ENCODE measurements at places on chromosomes 11 and 22. TPM values are rescaled to one million over a fixed set of nuclear protein-coding genes. Genes with fewer than 3 reads are reported as not detected.

DNA sequence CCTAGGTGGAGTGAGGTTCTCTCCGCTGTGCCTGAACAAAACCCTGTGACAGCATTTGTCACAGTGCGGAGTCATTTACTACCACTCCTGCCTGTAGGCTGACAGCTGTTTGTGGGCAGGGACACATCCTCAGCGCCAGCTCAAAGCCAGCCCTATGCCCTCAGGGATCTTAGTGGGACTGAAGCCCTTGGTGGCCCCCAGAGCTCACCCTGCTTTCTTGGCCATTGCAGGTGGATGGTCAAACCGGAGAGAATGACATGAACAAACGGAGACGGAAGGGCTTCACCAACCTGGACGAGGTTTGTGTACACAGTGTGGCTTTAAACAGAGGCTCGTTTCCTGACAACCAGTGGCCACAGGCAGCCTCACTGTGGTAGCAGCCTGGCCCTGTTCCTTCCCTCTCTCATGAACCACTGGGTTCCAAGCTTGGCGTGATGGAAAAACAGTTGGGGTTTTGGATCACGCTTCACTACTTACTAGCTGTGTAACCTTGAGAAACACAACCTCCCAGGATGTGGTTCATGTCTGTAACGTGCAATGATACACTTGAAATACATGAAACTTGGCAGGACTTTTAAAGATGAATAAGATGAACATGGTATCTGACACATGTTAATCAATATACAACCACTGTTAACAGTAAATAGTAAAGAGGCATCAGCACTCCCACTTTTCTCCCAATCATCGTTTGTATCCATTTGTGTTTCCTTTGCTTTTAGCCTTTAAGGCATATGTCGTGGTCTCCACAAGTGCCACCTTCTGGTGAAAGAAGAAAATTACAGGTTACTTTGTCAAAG, 125.8 kb downstream of the MICAL2 start:
- peaks cover 42% of the 10 kb centered on the region for H3K36me3 ChIP-seq
- peak overlapping the region; percentile 95 for H3K27ac ChIP-seq
- H3K4me3 ChIP-seq = peak overlapping the region; percentile 56

GRCh38 chr22:36554098-36554497, 25.1 kb upstream of the EIF3D start:
- H3K27me3 ChIP-seq = peaks cover 22% of the 10 kb centered on the region
- H3K27ac ChIP-seq = no peak overlapping the region
- no peaks in the 10 kb centered on the region for H3K36me3 ChIP-seq
- no peak for DNase-seq
- H3K4me3 ChIP-seq = no peak overlapping the region

DNA sequence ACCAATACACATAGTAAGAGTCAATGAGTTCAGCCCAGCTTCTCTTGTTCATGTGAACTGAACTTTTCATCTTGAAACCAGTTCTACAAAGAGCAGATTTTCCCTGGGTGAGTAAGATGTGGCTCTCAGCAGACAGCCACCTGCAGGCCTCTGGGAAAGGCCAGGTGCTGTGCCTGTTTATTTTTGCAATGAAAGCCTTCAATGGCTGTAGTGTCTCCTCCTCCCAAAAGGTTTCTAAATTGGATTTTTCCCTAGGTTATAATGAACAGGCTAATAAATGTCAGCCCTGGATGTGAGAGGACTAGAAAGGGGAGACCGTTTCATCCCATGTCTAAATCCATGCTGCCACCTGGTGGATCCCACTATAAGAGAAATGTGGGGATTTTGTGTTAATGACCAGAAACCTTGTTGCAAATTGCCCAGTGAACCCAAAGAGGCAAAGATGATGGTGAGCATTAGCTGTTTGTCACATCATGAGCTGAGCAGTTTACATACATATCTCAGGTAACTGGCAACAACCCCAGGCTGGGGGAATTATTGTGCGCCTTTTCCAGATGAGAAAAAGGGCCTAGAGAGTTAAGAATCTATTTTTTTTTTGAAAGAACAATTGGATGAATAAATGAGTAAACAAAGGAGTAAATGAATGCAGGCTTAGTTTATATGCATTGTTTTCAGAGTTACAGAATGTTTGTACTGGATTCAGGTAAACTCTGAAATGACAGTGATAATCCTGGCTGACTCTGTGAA, 12.7 kb downstream of the C11orf91 start:
- no peaks in the 10 kb centered on the region for H3K4me1 ChIP-seq
- DNase-seq = peak; percentile 18
- H3K4me3 ChIP-seq = no peak overlapping the region
- no peaks in the 10 kb centered on the region for H3K36me3 ChIP-seq

DNA sequence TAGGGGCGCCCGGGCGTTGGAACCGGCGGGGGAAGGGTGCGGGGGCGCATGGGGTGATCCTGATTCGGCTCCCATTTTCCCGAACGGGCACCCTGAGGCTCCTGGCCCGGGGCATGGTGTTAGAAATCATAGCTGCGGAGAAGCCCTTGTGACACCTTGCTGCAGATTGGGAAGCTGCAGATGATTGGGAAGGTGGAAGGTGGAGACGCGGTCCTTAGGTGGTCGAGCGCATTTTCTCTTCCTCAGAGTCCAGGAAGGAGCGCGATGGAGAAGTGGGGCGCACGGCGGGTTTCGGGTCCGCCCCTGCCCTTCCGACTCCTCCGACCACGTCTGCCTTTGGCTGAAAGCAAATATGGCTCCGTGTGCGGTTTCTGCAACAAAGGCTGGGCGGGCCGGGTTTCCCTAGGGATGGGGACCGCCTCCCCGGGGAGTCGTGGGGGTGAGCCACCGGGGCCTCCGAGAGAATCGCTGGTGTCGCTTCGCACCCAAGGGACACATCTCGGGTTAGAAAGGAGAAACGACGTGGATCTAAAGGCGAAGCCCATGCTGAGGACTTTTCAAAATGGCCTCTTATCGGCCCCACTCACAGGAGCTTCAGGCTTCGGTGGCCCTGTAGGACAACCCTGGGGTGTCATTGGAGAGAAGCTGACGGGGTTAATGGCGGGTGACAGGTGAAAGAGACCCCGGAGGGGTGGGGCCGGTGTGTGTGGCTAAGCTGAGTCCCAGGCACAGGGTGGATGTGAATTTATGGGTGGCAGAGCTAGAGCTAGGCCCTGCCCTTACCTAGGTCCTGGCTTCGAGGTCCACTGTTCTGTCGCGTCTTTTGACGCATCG, 707 bp upstream of the FTH1 start:
- peaks cover 69% of the 10 kb centered on the region for H3K4me1 ChIP-seq
- peak overlapping the region; percentile 94 for H3K4me3 ChIP-seq
- H3K27me3 ChIP-seq = no peaks in the 10 kb centered on the region

- H3K27me3 ChIP-seq = no peaks in the 10 kb centered on the region
- no peak for DNase-seq
- H3K4me1 ChIP-seq = peaks cover 53% of the 10 kb centered on the region
- peaks cover 49% of the 10 kb centered on the region for H3K36me3 ChIP-seq
- H3K4me3 ChIP-seq = no peak overlapping the region
Observed at GRCh38 chr11:33157103-33158027, 3.9 kb downstream of the CSTF3 start.

DNA sequence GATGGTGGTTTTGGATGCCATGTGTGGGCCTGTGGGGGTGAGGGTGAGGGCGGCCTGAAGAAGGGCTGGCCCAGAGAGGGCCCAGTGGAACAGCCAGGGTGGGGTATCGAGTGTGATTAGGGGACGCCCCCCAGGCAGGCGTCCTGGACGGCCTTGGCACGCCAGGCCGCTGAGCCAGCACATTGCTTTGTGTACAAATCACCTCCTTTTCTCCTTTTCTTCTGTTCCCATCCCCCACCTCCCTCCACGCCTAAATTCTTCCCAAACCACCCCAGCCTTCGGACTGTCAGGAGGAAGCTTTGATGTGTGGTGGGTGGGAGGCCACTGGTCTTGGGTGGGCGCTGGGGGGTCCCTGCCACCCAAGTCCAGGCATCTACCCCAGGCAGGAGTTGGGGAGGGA, 7.8 kb upstream of the CD248 start:
- no peaks in the 10 kb centered on the region for H3K27me3 ChIP-seq
- peak overlapping the region; percentile 71 for H3K27ac ChIP-seq
- H3K4me1 ChIP-seq = peaks cover 67% of the 10 kb centered on the region
- peaks cover 8% of the 10 kb centered on the region for H3K36me3 ChIP-seq

- H3K4me1 ChIP-seq = no peaks in the 10 kb centered on the region
- H3K27ac ChIP-seq = no peak overlapping the region
- no peak overlapping the region for H3K4me3 ChIP-seq
- no peak for DNase-seq
- H3K27me3 ChIP-seq = peaks cover 8% of the 10 kb centered on the region
- no peaks in the 10 kb centered on the region for H3K36me3 ChIP-seq
Observed at GRCh38 chr11:30244265-30244664, 13.5 kb downstream of the FSHB start.

DNA sequence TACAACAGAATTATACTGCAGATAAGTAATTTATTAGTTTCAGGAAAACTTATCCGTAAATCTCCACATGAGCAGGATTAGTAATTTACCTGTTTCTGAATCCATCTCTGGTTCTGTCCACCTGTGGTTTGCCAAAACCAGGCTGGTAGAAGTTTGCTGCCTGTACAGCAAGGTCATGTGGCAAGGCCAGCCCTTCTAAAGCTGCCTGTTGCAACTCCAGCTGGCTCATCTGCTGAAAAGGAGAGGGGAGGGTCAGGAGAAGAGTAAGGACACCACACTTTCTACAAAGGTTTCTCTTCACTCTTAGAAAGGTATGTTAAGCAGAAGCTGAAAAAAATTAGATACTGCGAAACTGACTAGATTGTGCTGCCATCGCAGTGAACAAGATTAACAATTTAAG, 42.3 kb downstream of the EIF4ENIF1 start:
- no peak overlapping the region for H3K4me3 ChIP-seq
- peaks cover 5% of the 10 kb centered on the region for H3K4me1 ChIP-seq
- H3K27me3 ChIP-seq = no peaks in the 10 kb centered on the region
- H3K36me3 ChIP-seq = peaks cover 30% of the 10 kb centered on the region
- no peak for DNase-seq

DNA sequence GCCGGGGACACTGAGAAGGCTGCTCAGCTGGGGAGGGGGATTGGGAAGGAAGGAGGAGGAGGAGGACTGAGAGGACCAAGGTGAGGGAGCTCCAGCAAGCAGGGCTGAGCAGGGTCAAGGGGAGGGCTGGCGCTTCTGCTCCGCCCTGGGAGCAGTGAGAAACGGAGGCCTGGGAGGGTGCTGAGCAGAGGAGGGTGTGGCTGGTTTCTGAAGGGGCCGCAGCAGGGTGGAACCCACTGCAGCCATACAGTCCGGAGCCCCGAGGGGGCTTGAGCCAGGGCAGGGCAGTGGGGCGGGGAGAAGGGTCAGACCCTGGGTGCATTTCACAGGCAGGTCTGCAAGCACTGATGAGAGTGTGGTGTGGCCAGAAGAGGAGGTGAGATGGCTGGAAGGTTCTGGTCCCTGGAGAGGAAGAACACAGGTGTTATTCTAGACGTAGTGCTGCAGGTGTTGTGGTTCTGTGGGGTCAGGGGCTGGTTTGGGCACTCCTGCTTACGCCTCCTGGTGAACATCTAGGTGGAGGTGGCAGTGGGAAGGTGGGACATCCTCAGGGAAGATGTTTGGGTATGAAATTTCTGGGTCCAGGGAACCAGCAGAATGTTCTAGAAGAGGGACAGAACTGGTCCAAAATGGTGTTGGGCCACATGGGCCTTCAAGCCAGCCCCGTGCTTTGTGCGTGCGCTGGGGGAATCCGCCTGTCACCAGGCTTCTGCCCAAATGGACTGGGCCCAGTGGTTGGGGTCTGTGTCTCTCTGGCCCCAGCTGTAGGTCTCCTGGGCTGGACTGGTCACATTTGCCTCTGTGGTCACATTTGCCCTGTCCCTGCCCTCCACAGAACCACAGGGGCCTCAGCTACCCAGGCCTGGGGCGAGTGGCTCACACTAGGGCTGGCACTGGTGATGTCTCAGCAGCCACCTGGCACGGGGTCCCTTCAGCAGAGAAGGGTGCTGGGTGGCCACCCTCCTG, 714.7 kb downstream of the BRD1 start:
- no peak overlapping the region for H3K27ac ChIP-seq
- no peaks in the 10 kb centered on the region for H3K36me3 ChIP-seq
- no peaks in the 10 kb centered on the region for H3K27me3 ChIP-seq
- DNase-seq = no peak
- no peak overlapping the region for H3K4me3 ChIP-seq
- no peaks in the 10 kb centered on the region for H3K4me1 ChIP-seq

- no peak for DNase-seq
- no peaks in the 10 kb centered on the region for H3K36me3 ChIP-seq
- H3K4me1 ChIP-seq = no peaks in the 10 kb centered on the region
- no peak overlapping the region for H3K4me3 ChIP-seq
- H3K27ac ChIP-seq = no peak overlapping the region
Observed at GRCh38 chr11:79414644-79415317, 26.0 kb downstream of the TENM4 start.

- H3K27ac ChIP-seq = no peak overlapping the region
- no peak overlapping the region for H3K4me3 ChIP-seq
- no peaks in the 10 kb centered on the region for H3K4me1 ChIP-seq
Observed at GRCh38 chr11:120931057-120931779, 92.7 kb upstream of the TBCEL start.

DNA sequence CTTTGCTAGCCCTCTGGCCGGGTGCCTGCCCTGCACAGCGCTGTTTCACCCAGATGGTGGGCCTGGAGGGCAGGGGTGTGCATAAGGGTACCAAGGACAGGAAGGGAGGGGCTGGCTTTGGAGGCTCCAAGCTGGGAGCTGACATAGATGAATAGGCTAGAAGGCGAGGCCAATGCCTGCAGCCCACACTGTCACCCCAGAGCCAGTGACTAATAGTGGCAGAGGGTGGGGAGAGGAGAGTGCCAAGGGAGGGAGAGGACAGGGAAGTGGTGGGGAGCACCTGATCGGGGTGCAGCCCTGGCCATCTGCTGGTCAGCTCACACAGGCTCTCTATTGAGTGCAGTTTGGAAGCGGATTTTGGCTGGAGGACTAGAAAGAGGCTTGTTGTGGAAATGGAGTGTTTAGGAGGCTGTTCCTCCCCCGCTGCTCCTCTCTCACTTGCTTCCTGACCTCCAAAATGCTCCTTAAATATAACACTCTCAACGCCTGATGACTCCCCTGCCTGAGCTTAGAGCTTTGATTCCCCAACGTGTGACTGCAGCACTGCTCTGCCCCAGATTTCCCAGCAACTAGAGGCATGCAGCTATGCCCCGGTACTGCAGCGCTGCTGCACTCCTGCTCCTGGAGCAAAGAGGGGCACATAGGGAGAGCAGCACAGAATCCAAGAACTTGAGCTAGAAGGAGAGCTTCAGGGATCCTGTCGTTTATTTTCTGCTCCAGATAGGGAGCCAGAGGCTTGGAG, 89.2 kb downstream of the GRAMD1B start:
- no peaks in the 10 kb centered on the region for H3K27me3 ChIP-seq
- peaks cover 19% of the 10 kb centered on the region for H3K4me1 ChIP-seq
- no peak for DNase-seq
- peaks cover 10% of the 10 kb centered on the region for H3K36me3 ChIP-seq

- H3K36me3 ChIP-seq = peaks cover 5% of the 10 kb centered on the region
- peaks cover 30% of the 10 kb centered on the region for H3K4me1 ChIP-seq
- no peak overlapping the region for H3K27ac ChIP-seq
- no peak for DNase-seq
- peaks cover 65% of the 10 kb centered on the region for H3K27me3 ChIP-seq
- peak overlapping the region; percentile 55 for H3K4me3 ChIP-seq
Observed at GRCh38 chr11:111541254-111542061, 938 bp downstream of the LAYN start.

GRCh38 chr22:42977569-42977968, 37.4 kb downstream of the PACSIN2 start:
- no peaks in the 10 kb centered on the region for H3K27me3 ChIP-seq
- H3K4me1 ChIP-seq = peaks cover 4% of the 10 kb centered on the region
- DNase-seq = no peak
- no peaks in the 10 kb centered on the region for H3K36me3 ChIP-seq

GRCh38 chr22:38312261-38312800, 4.9 kb downstream of the CSNK1E start:
- peaks cover 6% of the 10 kb centered on the region for H3K36me3 ChIP-seq
- H3K4me3 ChIP-seq = no peak overlapping the region
- H3K4me1 ChIP-seq = peaks cover 62% of the 10 kb centered on the region
- DNase-seq = no peak

HDHD5 gene
- 37.1 TPM for total RNA-seq

NXPE1 gene
- total RNA-seq = not detected

PIWIL4 gene
- total RNA-seq = 0.55 TPM

MUC5AC gene
- not detected for total RNA-seq

MIOX gene
- total RNA-seq = not detected

Data from activated CD4-positive, alpha-beta T cell treated with anti-CD3 and anti-CD28 coated beads, Interleukin-2, amount 10 ng/mL, durations not matched to agents 7 days and 5 days (primary cell).